ENCODE measurements at places on chromosomes 13 and 19.

- DNase-seq = no peak
Observed at GRCh38 chr13:39951301-39951700, 295.8 kb downstream of the COG6 start.

- no peak for DNase-seq
Observed at GRCh38 chr13:95155504-95155903, 145.7 kb downstream of the ABCC4 start.

- DNase-seq = no peak
Observed at GRCh38 chr19:5472286-5472685, 17.1 kb downstream of the ZNRF4 start.

DNA sequence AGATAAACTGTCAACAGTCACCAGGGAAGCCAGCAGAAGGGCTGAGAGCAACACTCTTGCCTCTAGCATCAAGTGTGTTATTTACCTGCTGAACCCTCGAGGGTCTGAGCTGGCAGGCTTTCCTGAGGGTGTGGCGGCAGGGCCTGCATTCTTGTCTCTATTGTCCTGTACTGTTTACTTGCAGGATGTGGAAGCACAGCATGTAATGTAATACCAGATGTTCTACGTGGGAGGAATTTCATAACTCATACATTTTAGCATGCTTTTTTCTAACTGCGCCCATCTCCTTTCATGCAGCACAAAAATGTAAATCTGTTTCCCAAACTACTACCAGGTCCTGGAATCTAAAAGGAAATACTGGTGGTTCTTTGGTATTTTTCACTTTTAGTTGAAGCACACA lies 153.1 kb downstream of the RGCC start:
- DNase-seq = no peak

DNA sequence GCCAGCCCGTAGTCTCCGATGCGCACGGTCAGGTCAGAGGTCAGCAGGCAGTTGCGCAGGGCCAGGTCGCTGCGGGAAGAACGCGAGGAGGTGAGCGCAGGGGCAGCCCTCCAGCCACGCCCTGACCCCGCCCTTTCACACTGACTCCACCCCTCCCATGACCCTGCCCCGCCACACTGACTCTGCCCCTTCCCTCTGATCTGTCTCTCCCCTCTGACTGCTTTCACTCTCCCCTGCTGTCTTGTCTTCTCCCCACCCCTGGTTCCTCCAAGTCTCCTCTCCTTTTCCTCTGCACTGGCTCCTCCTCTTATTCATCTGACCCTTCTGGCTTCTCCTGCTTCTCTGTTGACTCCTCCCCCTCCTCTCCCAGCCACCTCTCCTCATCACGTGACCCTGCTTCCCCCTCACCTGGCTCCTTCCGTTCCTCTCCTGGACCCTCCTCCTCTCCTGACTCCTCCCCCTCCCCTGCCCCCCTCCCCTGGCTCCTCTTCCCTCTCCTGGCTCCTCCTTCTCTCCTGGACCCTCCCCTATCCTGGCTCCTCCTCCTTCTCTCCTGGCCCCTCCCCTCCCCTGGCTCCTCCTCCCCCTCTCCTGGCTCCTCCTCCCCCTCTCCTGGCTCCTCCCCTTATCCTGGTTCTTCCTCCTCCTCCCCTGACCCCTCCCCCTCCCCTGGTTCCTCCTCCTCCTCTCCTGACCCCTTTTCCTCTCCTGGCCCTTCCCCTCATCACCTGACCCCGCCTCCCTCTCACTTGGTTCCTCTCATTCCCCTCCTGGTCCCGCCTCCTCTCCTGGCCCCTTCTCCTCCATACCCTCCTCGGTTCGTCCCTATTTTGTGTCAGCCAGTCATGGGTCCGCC lies 9.9 kb downstream of the LMTK3 start:
- DNase-seq = no peak

- no peak for DNase-seq
Observed at GRCh38 chr13:100106005-100106404, 17.1 kb downstream of the PCCA start.

- no peak for DNase-seq
Observed at GRCh38 chr19:34838248-34838647, 65.2 kb upstream of the ZNF599 start.

- no peak for DNase-seq
Observed at GRCh38 chr19:43305642-43306041, 36.3 kb upstream of the PSG9 start.

DNA sequence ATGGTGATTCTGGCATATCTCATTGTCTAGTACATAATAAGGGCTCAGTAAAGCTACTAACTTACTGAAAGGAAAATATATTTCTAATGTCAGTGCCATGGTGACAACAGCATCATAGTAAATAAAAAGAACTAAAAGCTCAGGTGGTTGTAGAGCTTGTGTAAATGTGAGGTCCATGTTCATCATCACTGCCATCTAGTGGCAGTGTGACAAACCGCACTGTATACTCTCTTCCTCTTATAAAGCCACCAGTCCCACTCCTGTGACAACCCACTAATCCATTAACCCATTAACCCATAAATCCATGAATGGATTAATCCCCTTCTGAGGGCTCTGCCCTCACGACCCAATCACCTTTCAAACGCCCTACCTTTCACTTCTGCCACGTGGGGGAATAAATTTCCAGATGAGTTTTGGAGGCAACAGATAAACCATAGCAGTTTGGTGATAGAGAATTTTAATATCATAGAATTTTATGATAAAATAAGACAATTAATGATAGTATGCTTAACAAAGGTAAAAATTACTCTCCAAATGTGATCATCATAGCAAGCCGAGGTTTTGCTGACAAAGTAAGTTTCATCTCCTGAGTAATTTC lies 160.4 kb upstream of the SGCG start:
- no peak for DNase-seq

GRCh38 chr19:2282062-2282861 lies at the start of gene PEAK3:
TSS of gene PEAK3 (minus strand) at chr19:2282175. CDS start at chr19:2280931, 1,244 bp downstream.
- peak; percentile 90 for DNase-seq

DNA sequence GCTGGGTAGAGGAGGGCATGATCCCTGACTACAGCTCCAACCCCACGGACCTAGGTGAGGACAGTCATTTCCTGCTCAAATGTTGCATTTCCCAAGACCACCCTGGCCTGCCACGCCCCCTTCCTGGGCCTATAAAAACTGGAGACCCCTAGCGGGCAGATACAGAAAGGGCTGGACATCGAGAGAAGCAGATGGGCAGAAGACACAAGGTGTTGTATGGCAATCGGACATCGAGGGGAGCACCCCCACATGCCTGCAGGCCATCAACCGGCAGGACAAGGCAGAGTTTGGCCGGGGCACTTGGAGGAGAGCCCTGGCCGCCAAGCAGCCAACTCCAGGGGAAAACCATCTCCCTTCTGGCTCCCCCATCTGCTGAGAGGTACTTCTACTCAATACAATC lies 746.4 kb downstream of the PCDH9 start:
- no peak for DNase-seq

DNA sequence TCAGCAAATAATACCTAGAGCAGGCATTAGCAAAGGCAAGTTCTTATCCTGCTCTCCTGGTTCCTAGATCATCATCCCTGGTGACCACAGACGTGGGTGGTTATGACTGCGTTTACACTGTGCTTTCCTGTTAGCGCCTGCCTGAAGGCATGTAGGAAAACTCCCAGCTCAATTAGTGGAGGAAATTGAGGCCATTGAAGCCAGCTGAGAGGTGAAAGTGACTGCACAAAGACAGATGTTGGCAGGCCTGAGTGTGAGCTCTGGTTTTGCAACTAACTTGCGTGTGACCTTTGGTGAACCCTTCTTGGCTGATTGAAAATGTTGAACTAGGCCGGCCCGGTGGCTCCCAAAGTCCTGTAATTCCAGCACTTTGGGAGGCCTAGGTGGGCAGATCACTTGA lies 17.5 kb upstream of the NWD1 start:
- DNase-seq = no peak

DNA sequence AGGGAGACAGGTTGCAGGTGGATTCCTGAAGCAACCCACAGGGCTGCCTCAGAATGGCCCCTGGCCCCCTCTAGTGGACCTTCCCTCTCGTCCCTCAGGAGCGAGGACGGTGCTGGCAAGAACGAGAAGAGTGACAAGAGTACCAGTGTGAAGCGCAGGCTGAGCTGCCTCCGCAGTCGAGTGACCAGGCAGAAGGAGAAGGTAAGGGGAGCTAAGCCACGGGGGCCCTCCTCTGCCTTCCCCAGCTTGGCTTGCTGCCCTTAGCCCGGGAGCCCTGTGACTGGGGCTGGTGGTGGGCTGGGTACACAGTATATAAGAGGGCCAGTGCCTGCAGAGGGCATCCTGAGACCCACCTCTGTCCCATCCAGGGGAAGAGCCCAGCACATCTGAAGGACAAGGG lies 34.0 kb downstream of the ARHGEF18 start:
- DNase-seq = peak; percentile 40

DNA sequence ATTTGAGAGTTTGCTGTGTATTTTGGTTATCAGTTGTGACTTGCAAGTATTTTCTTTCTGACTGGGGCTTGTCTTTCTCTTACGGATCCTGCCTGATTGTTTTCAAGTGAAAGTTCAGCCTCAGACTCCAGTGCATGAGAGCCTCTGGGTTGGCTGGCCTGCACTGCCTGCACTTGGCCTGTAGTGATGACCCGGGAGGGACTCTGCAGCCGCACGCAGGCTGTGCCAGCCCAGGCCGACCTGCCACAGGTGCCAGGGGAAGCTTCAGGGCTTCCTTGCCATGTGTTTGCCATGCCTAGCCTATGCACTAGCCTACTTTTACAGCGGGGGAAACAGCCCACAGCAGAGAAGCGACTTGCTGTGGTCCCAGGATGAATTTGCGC lies 77.0 kb downstream of the KDM4B start:
- DNase-seq = no peak

GRCh38 chr19:42143341-42144234 lies 11.3 kb upstream of the POU2F2 start:
- no peak for DNase-seq

DNA sequence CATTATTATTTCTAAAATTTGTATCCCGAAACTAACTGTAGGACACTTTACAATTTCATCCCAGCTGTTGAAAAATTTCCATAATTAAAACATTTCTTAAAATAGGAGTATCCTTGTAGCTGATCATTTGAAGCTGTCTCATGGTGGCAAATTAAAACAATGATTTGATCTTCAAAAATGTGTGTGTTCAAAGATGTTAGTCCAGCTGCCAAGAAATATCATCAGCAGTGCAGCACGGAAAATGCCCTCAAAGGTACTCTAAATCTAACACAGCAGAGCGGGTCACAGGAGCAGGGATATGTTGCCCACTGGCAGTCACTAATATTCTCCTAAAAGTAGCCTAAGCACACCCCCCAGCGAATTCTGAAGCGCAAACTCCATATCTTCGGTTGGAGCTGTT lies 31.0 kb downstream of the KLF12 start:
- DNase-seq = no peak

DNA sequence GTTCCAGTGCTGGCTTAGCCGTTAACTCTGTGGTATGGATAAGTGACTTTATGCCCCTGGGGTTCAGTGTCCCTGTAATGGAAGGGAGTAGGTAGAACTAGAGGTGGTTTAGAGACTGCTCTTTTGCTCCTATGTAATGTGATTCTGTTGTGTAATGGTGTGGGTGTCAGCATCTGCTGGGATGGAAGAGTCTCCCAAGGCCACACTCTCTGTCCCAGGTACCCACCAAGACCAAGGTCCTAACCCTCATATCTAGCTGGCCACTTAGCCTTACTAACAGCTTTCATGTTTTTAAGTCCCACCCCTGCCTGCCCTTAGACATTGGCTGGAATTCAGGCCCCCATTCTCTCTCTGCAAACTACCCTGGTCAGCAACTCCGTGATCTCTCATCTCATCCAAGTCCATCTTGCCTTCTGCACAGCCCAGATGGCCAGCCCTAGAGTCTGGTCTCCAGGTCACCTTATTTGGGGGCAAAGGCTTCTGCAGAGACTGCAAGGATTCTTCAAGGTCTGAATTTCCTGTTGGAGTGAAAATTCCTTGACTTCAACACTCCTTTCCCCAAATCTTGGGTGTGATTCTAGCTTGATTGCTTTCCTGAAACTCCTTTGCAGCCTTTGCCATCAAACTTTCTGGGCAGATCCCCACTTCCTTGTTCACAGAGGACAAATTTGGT lies 48.4 kb downstream of the SERP2 start:
- no peak for DNase-seq

DNA sequence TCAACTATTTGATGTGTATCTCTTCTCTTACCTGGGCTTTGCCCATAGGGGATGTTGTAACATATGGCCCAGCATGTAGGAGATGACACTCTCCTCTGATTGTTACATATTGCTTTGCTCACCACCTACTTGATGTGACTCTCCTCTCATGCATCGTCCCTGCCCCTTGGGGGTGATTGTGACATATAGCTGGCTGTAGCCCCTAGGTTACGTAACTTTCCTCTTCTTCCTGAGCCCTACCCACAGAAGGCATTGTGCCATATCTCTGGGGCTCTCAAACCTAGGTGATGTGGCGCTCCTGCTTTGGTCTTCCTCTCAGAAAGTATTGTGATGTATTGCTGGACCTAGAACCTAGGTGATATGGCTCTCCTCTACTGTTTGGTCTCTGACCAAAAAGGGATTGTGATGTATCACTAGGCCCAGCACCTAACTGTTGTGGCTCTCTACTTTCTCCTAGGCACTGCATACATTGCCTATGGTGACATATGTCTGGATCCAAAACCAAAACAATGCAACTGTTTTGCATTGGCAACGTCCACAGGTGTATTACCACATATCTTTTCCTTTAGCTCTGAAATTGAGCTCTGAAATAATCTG lies 71.9 kb upstream of the ZNF724 start:
- no peak for DNase-seq

- DNase-seq = no peak
Observed at GRCh38 chr13:61833228-61833627, 417.6 kb upstream of the PCDH20 start.

GRCh38 chr19:15836330-15837220 lies 21.1 kb upstream of the OR10H1 start:
- peak; percentile 98 for DNase-seq

GRCh38 chr19:10295305-10295846 lies 5.6 kb downstream of the ICAM5 start:
- DNase-seq = no peak

GRCh38 chr19:12085074-12085818 lies 20.7 kb downstream of the ZNF844 start:
- no peak for DNase-seq

- DNase-seq = no peak
Observed at GRCh38 chr19:50418176-50419021, at the start of gene SPIB. TSS of gene SPIB (plus strand) at chr19:50418938. CDS start at chr19:50418963, 25 bp downstream.

GRCh38 chr13:75618308-75618707 lies 17.8 kb upstream of the LMO7 start:
- no peak for DNase-seq
